ENCODE measurements at places on chromosomes 1 and 21. TPM values are rescaled to one million over a fixed set of nuclear protein-coding genes. Genes with fewer than 3 reads are reported as not detected.

- H3K27ac ChIP-seq, result no peak overlapping the region
- DNase-seq, result no peak
- peaks cover 39% of the 10 kb centered on the region for H3K4me1 ChIP-seq
- peaks cover 5% of the 10 kb centered on the region for H3K36me3 ChIP-seq
- no peaks in the 10 kb centered on the region for H3K27me3 ChIP-seq
Observed at GRCh38 chr1:101262630-101263348, 26.0 kb downstream of the S1PR1 start.

GRCh38 chr1:15432324-15432723 is 5.9 kb upstream of the CTRC start:
- H3K27me3 ChIP-seq, result no peaks in the 10 kb centered on the region
- peak overlapping the region; percentile 40 for H3K27ac ChIP-seq
- peaks cover 6% of the 10 kb centered on the region for H3K4me1 ChIP-seq
- H3K4me3 ChIP-seq, result no peak overlapping the region

- no peak overlapping the region for H3K4me3 ChIP-seq
- H3K27me3 ChIP-seq, result peaks cover 30% of the 10 kb centered on the region
- no peaks in the 10 kb centered on the region for H3K36me3 ChIP-seq
- H3K27ac ChIP-seq, result no peak overlapping the region
- DNase-seq, result no peak
Observed at GRCh38 chr1:57167997-57168396, 202.2 kb upstream of the C8B start.

- no peaks in the 10 kb centered on the region for H3K36me3 ChIP-seq
- H3K4me1 ChIP-seq, result no peaks in the 10 kb centered on the region
- H3K27ac ChIP-seq, result no peak overlapping the region
- no peak overlapping the region for H3K4me3 ChIP-seq
- no peak for DNase-seq
Observed at GRCh38 chr1:109659145-109659544, 3.2 kb downstream of the GSTM4 start.

DNA sequence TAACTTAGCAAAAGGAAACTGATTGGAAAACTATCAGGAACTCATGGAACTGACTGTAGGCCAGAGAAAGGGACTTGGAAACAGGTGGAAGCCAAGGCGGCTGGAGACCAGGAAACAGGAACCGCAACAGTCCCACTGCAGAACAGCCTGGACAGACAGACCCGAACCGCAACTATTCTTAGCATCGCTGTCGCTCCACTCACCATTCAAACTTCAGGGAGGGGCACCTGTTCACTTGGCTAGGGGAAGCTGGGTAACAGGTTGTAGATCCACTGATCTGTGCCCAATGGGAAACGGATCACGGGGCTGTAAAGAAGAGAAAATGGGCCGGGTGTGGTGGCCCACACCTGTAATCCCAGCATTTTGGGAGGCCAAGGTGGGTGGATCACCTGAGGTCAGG is 61.9 kb downstream of the CLSTN1 start:
- H3K36me3 ChIP-seq, result peaks cover 22% of the 10 kb centered on the region
- H3K27ac ChIP-seq, result no peak overlapping the region
- H3K4me3 ChIP-seq, result no peak overlapping the region
- peaks cover 6% of the 10 kb centered on the region for H3K4me1 ChIP-seq
- no peak for DNase-seq

DNA sequence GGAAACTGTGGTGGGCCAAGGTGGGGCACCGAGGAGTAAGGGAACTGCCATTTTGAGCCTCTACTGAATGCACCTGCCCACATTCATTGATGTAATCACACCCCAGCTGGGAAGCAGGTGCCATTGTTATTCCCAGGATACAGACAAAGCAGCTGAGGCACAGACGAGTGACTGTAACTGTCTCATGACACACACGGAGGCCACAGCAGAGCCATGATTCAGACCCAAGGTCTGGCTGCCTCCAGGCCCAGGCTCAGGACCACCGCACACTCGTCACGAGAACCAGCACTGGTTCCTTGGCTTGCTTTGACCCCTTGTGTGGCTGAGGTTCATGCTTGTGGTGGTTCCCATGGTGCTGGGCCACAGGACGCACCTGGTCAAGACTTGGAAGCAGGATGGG is 45.6 kb upstream of the CLIC4 start:
- no peak overlapping the region for H3K4me3 ChIP-seq
- no peaks in the 10 kb centered on the region for H3K27me3 ChIP-seq
- peaks cover 2% of the 10 kb centered on the region for H3K4me1 ChIP-seq

GRCh38 chr1:21337928-21338572 is 47.8 kb upstream of the ECE1 start:
- no peaks in the 10 kb centered on the region for H3K36me3 ChIP-seq
- DNase-seq, result peak; percentile 61
- peaks cover 45% of the 10 kb centered on the region for H3K4me1 ChIP-seq

GRCh38 chr1:160080381-160081100 is 797 bp upstream of the KCNJ9 start:
- peaks cover 4% of the 10 kb centered on the region for H3K36me3 ChIP-seq
- no peak overlapping the region for H3K27ac ChIP-seq
- H3K4me1 ChIP-seq, result peaks cover under 1% of the 10 kb centered on the region
- DNase-seq, result no peak
- no peak overlapping the region for H3K4me3 ChIP-seq
- peaks cover 64% of the 10 kb centered on the region for H3K27me3 ChIP-seq

DNA sequence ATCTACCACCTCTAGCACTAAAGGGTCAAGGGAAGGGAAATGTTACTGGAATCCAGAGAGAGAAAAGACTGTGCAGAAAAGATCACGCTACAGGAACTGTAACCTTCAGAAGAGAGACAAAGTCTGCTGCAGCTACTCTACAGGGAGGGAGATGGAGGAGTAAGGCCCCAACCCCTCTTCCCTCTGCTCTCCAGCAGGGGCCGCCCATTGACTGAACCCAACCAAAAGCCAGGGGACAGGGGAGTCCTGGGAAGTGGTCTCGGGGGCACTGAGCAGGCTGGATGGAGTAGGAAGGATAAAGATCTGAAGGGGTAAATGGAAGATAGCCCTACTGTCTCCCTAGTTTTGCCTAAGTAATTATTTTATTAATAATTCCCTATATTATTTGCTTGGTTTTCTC is 72.8 kb upstream of the NR5A2 start:
- no peaks in the 10 kb centered on the region for H3K27me3 ChIP-seq
- no peak overlapping the region for H3K27ac ChIP-seq
- peak; percentile 15 for DNase-seq
- H3K4me1 ChIP-seq, result no peaks in the 10 kb centered on the region
- no peaks in the 10 kb centered on the region for H3K36me3 ChIP-seq

DNA sequence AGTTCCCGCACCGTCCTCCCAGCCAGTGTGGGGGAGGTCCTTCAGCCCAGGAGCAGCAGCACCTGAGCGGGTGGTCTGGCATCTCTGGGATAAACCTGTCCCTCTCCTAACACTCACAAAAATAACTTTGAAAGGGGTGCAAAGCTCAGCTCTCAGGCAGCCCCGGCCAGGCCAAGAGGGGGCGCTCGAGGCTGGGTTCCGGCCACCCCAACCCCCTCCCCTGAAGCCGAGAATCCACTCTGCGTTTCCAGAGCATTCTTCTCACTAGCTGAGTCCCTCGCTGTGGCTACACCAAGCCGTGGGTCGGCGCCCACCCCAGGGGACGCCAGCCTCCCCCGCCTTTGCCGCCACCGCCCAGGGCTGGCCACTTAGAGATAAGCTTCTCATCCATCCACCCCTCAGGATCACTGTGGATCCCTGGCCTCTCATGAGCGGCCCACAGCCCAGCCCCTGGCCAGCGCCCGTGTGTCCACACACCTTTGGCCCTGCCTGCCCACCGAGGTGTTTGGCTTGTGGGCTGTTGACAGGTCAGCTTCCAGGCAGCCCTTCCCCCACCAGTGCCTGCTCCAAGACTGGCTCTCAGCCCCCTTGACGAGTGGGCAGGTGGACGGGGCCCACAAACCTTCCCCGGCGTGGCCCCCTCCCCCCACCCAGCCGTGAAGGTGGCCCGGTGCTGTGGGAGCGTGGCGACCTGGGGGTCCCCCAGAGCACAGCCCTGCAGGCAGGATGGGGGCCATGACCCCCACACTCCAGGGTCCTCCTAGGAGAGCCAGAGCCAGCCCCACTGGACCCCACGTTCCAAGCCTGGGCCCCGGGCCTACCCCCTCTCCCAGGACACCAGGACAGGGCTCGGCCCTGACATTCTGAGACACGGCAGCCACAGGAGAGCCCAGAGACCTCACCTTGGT is 1.9 kb downstream of the FTCD start:
- no peak overlapping the region for H3K27ac ChIP-seq
- no peak overlapping the region for H3K4me3 ChIP-seq
- no peaks in the 10 kb centered on the region for H3K4me1 ChIP-seq
- no peaks in the 10 kb centered on the region for H3K27me3 ChIP-seq
- H3K36me3 ChIP-seq, result no peaks in the 10 kb centered on the region

DNA sequence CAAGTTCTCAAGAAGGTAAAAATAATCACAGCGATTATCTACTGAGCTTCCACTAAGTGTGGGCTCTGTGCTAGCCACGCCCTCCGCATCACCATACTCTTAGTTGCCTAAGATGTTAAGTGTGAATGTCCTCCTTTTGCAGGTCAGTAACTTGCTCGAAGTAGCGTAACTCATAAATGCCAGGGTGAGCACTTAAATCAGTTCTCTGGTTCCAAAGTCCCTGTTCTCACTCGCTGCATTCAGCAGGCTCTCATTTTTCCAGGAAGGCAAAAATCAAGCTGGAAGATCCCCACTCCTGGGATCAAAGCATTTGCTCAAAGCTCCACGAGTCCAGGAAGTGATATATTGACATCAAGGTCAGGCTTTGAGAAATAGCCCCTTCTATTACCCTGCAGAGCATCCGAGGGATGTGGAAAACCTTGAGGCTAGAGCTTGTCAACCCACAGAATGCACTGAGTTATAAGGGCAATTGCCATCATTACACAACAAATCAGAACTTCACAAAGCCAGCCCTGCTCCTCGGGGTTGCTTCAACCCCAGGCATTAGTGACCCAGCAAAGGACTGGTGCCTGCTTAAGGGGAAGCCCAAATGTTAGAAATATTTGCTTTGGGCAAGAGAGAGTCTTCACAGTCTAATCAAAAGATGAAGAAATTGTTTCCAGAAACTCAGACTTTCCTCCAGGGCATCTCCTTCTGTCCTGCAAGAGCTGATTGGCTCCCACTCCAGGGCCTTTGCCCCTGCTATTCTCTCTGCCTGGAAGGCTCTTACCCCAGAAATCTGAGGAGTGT is 19.5 kb downstream of the SLC30A1 start:
- H3K4me3 ChIP-seq, result no peak overlapping the region
- H3K4me1 ChIP-seq, result peaks cover 2% of the 10 kb centered on the region
- H3K27ac ChIP-seq, result no peak overlapping the region
- peaks cover 4% of the 10 kb centered on the region for H3K36me3 ChIP-seq
- DNase-seq, result no peak
- H3K27me3 ChIP-seq, result no peaks in the 10 kb centered on the region

DNA sequence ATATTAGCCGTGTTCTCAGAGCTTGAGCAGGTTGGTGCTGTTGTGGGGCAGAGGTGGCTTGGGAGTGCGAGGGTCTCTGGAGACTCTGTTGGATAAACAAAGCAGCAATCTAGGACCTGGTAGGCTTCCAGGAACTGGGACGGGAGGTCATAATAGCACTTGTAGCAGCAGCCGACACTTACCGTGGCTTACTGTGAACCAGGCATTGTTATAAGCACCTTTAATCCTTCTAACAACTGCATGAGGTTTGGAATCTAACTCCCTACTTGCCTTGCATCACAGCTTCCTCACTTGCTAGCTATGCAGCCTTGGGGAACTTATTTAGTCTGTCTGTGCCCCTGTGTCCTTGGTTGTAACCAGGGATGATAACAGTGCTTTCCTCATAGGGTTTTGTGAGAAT is 94.9 kb downstream of the NAV1 start:
- DNase-seq, result no peak
- H3K4me3 ChIP-seq, result no peak overlapping the region
- peaks cover 5% of the 10 kb centered on the region for H3K4me1 ChIP-seq
- no peak overlapping the region for H3K27ac ChIP-seq
- no peaks in the 10 kb centered on the region for H3K27me3 ChIP-seq

DNA sequence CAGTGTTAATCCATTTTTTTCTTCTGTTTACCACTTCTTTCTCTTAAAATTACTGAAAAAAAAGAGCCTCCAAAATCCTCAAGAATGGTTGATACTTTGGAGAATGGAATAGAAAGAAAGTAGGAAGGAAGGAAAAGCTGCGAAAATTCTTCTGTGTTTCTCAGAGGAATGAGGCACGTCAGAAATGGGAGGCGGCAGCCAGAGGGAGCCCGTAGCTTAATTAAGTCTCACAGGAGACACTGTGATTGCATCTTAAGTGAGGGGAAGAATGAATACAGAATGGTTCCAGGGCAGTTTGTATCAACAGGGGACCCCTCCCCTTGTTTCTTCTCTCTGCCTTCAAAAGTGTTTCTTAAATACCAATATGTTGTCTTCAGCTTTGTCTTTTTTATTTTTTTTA is 1099.5 kb downstream of the PLA2G4A start:
- peak; percentile 59 for DNase-seq
- no peaks in the 10 kb centered on the region for H3K36me3 ChIP-seq
- H3K27ac ChIP-seq, result peak overlapping the region; percentile 25
- no peaks in the 10 kb centered on the region for H3K4me1 ChIP-seq
- no peak overlapping the region for H3K4me3 ChIP-seq

- H3K4me3 ChIP-seq, result no peak overlapping the region
- no peaks in the 10 kb centered on the region for H3K27me3 ChIP-seq
- H3K4me1 ChIP-seq, result peaks cover 20% of the 10 kb centered on the region
- DNase-seq, result peak; percentile 65
- H3K36me3 ChIP-seq, result peaks cover 40% of the 10 kb centered on the region
- peak overlapping the region; percentile 55 for H3K27ac ChIP-seq
Observed at GRCh38 chr1:200640963-200641401, 20.4 kb upstream of the KIF14 start.

DNA sequence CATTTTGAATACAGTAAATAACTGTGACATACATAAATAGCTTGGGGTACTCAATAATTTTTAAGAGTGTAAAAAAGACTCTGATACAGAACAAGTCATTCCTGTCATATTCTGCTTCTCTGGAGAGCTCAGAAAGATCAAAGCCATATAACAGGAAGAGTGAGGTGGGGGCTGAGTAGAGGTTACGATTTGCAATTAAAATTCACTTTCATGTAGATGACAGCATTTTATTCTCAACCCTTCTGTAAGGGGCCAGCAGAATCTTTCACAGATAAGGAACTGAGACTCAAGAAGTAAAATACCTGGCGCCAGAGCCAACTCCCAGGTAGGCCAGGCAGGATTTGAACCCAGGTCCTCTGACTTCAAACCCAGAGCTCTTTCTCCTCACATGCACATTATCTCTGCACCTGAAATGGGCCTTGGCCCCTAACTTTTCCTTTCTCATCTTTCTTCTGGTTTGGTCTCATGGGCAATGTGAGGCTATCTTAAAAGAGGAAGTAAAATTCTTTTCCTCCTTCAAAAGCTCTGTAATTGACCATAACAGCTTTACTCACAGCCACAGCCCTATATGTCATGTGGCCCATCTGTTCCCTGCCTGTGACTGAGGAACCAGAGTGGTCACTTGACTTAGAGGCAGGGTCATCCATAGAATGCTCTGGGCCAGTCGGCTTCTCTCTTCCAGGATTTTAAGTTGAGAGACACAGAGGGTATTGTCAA is 80.9 kb upstream of the SYT6 start:
- H3K36me3 ChIP-seq, result no peaks in the 10 kb centered on the region
- DNase-seq, result no peak
- H3K4me1 ChIP-seq, result no peaks in the 10 kb centered on the region
- H3K27ac ChIP-seq, result no peak overlapping the region
- H3K27me3 ChIP-seq, result peaks cover 45% of the 10 kb centered on the region

GRCh38 chr1:111739925-111740765 is 950 bp upstream of the INKA2 start:
- H3K36me3 ChIP-seq, result no peaks in the 10 kb centered on the region
- DNase-seq, result no peak
- H3K27ac ChIP-seq, result peak overlapping the region; percentile 94
- no peaks in the 10 kb centered on the region for H3K27me3 ChIP-seq

KANK4 gene
- total RNA-seq, result 0.20 TPM

CAPN2 gene
- 622 TPM for total RNA-seq

UMODL1 gene
- total RNA-seq, result not detected

RXRG gene
- total RNA-seq, result not detected

C1orf87 gene
- not detected for total RNA-seq

CHRM3 gene
- total RNA-seq, result 0.56 TPM

FTCD gene
- total RNA-seq, result 0.20 TPM

KCNE2 gene
- total RNA-seq, result not detected

RIMKLA gene
- not detected for total RNA-seq

ANGEL2 gene
- 89.7 TPM for total RNA-seq

Data from MCF 10A (cell line).